ENCODE measurements at places on chromosomes 1 and 21.

DNA sequence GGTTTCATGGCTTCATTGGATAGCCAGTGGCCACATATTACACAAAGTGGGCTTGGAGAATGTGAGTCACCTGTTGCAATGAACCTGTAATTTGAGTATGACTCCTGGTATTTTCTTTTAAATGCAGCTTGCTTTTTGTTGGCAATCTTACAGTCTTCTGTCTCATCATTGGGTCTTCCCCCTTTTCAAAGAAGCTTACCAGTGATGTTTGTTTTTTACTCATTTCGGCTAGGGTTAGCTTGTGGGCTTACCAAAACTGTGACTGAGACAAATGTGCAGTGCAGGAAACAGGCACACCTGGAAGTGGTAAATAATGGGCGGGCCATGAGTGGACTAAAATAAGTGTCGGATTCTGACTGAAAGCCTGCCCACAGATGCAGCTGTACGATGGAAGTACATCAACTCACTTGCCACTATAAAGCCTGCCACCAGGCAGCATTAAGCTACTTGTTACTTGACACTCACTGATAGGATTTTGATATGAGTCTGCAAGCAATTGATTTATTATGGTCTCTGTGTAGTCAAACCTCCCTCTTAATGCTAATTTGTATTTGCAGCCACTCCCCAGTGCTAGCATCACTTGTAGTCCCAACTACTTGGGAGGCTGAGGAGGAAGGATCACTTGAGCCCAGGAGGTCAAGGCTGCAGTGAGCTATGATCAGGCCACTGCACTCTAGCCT, 4.2 kb downstream of the HHAT start:
- no peak for DNase-seq

DNA sequence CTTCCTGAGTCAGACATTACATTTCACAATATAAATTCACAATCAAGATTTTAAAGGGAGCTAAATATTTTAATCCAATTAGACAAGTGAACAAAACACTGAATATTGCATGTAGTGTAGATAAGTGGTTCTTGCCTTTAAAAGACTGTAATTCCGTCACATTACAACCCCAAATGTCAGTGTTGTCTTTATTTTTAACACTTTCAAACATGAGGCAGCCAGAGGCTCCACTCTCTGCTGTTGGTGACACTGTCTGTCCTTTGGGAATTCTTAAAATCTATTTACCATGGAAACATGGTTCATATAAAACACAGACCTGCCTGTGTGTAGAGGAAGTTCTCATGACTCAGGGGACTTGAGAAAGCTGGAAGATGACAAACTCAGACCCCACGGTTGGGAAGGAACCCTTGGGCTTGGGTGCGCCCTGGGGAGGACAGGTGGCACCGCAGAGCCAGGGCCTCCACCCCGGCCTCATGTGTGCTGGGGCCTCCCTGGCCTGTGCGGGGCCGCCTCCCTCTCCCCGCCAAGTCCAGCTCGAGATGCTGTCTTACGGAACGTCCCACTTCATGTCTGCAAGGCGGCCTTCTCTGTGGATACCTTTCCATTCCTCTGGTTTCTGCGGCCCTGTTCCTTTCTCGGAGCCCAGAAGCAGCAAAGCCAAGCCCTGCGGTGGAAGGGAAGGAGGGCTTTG, 239.0 kb downstream of the SDCCAG8 start:
- no peak for DNase-seq

DNA sequence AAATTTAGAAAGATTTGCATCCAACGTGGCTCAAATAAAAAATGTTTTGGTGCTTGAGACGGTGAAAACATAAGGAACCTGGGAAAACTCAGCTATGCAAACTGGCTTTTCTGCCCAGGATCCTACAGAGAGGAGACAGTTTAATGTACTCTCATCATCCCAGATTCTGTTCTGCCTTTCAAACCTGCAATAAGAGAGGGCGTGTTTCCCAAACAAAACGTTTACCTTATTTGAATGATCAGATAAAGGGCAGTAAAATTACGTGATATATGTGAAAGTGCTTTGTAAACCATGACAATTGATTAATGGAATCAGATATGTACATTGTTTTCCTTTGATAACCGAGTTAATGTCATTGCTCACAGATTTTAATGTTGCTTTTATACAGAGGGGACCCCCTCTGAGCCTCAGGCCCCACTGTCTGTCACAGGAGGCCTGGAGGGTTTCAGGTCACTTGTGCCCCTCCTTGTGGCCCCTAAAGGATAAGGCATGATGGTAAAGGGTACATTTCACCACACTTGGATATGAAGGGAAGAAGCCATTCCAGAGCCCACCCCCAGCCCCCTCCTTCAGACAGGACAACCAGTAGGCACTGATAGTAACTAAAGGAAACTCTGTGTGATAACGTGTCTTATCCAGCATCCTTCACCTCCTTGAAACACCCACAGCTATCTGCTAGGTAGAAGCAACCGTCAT, 157.6 kb downstream of the EDEM3 start:
- no peak for DNase-seq

DNA sequence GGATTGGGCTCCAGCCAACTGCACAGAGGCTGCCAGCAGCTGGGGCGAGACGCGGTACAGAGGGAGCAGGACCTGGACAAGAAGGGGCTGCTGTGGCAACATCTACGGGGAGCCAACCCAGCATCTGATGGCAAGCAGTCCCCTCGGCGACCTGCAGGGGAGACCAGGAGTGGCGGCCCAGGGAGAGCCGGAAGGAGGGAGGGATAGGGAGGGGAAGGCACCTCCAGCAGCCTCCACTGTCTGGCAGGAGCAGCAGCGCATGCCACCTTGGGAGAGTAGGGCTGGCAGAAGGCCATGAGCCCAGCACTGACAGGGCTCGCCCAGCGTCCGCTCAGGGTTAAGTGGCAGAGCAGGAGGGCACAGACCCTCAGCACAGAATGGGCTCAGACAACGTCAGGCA, 17.3 kb downstream of the CHD5 start:
- no peak for DNase-seq

- no peak for DNase-seq
Measured at GRCh38 chr1:243738020-243738419, 112.0 kb downstream of the AKT3 start.

DNA sequence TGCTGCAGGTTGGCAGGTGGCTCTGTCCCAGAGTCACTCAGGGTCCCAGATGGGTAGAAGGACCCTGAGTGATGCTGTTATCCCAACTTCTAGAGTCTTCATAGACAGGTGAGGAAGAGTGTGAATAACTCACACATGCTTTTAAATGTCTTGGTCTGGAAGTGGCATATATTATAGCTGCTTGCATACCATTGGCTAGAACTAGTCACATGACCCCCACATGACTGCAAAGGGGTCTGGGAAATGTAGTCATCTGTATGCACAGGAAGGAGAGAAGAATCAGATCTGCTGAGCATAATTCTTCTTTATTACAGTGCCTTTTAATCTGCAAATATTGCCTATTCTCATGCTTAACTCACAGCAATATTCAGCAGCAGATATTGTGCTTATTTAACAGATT, 28.2 kb upstream of the KLHDC7A start:
- DNase-seq, result no peak

GRCh38 chr1:37792943-37793686, 532 bp upstream of the MANEAL start:
- no peak for DNase-seq

- DNase-seq, result no peak
Measured at GRCh38 chr1:41639332-41639936, 155.0 kb upstream of the EDN2 start.

- DNase-seq, result no peak
Measured at GRCh38 chr21:35475762-35476161, 426.7 kb upstream of the RUNX1 start.

GRCh38 chr1:174191349-174191862, 32.1 kb downstream of the RABGAP1L start:
- DNase-seq, result no peak

DNA sequence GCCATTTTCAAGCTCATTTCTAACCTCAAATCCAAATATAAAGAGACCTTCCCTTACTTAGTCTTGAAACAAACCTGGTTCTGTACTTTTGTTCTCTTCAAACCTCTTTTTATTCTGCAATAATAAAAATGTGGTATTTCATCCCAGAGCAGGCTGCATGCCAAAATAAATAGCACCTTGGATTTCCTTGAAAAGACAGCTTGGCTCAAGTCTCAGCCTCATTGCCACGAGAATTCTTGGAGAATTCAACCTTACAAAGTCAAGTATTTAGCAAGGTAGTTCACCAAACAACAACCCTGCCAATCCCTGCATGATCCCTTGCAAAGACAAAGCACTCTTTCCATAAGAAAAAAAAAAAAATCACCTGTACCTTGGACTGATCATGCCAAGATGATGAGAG, 33.8 kb downstream of the KANK4 start:
- no peak for DNase-seq

- DNase-seq, result no peak
Measured at GRCh38 chr1:168512864-168513595, 30.8 kb downstream of the XCL2 start.

GRCh38 chr1:16050328-16050727, 6.7 kb downstream of the CLCNKB start:
- DNase-seq, result no peak

GRCh38 chr1:59453297-59453968, 156.5 kb downstream of the FGGY start:
- no peak for DNase-seq

- DNase-seq, result no peak
Measured at GRCh38 chr1:75276385-75276784, 142.2 kb downstream of the LHX8 start.

DNA sequence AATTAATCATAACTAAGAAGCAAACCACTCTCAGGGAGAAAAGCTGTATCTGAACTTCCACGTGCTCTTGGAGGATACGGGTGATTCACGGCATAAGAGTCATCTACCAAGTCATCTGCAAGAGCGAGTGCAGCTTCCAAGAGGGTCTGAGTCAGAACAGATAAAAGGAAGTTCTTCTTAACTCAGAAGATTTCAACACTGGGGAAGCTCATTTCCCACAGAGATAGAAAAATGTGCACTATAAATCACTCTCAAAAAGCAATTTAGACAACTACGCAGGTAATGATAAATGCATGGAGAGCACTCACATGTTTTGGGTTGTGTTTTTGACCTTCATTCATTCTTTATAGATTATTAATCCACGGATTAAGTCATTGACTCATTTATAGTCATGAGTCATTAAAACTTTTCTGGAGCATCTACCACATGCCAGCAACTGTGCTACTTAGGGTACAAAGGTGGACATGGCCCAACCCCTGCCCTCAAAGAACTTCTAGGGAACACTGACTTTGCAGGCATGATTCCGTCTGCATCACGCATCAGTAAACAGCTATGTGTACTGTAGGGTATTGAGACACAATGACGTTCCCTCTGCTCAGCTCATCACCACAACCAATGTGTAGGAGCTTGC, 20.8 kb downstream of the KCNJ15 start:
- no peak for DNase-seq

DNA sequence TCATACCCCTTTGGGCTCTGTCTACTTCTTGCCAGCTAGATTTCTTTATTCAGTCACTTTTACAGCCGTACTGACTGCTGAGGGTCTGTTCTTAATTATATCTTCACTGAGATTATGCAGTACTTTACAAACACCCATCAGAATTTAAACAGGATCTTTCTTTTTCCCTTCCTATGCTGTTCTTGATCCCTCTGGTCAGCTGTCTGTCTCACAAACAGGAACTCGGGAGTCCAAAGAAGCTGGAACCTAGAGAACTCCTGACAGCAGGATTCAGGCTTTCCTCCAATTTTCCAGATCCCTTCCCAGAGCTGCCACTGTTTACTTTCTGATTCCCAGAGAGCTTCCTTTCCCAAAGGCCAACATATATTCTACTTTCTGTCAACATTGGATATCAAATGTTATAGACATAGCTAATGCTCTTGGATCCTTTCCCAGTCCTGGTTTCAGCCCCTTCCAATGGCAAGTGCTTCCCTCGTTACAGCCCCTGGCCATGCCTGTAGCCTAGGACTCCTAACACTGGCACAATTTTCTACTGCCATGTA, 59.5 kb downstream of the ATP2B4 start:
- DNase-seq, result no peak

DNA sequence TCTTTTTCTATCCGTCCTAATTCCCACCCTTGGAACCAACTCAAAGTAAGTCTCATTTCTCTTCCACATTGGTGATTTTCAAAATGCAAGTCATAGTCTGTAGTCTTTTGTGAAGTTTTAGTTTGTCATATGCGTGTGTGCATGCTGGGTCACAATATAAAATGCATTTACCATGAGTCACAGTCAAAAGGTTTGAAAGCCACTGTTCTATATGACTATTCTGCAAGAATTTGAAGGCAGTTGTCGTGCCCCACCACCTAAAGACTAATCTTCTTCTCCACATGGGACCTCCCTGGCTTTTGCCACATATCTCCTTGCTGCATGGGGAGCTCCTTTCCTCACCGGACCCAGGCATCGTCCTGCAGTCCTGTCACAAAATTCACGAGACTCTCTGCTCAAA, 1.6 kb downstream of the STPG1 start:
- no peak for DNase-seq

DNA sequence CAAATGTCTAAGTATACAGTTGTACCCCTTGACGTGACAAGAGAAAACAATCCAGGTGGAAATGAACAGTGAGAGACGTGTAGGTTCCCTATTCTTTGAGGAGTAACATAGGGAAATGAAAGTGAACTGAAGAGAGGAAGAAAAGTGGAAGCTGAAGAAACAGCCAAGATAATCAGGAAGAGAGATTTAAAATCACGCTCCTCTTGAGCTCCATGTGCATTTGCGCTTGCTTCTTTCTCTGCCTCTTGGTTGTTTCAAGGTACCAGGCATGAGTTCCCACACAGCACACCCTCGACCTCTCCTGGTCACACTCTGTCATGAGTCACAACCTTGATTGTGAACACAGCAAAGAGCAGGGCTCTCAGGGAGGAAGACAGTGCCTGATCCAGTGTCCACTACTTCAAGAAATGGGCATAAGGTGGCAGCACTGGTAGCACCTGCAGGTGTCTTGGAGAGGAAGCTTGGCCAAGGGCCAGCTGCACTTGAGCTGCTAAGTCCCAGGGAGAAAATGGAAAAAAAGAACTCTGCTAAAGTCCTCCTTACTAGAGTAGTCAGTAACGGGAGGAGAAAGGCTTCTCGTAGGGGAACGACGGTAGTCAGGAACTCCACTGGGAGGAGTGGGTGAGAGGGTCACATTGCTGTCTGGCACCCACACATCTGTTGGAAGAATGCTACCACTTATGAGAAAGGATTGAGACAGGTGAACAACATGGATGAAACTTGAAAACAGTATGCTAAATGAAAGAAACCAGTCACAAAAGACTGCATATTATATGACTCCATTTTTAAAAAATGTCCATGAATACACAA, 18.3 kb upstream of the ARID1A start:
- peak; percentile 17 for DNase-seq

GRCh38 chr1:241627453-241628259, 12.5 kb downstream of the CHML start:
- DNase-seq, result no peak

DNA sequence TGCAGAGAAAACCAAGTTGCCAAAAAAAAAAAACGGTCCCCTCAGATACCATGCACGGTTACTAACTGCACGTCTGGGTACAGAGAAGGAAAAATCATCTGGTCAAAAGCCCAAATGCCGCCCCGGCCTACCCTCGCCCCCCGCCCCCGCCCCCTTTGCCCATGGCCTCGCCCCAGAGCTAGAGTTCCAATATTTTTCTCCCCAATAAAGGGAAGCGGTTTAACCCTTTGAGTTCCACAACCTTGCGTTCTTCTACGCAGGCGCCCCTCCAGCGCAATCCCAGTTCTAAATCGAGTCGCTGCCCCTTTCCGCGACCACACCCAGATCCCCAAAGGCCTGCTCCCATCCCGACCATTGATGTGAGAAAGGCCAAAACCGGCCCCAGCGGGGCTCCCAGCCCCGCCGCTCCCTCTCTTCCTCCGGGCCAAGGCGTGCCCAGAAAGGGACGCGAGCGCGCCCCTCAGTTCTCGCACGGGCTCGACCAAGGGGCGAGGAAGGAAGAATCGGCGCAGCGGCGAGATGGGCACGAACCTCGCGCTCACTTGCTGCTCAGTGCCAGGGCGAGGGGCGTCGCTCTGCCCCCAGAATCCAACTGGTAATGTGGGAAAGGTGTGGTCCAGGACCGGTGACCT, 797 bp downstream of the WDR47 start:
- no peak for DNase-seq

Data from activated CD8-positive, alpha-beta memory T cell treated with anti-CD3 and anti-CD28 coated beads for 1 hour (primary cell).